Activated naive CD8-positive, alpha-beta T cell treated with anti-CD3 and anti-CD28 coated beads, Interleukin-2, amount 50 U/mL, for 24 hours (primary cell): ENCODE measurements at places on chromosomes 3 and 15.

GRCh38 chr3:197331131-197331530 is 32.7 kb upstream of the DLG1 start:
- peaks cover 8% of the 10 kb centered on the region for H3K27me3 ChIP-seq
- no peak overlapping the region for H3K4me3 ChIP-seq
- no peak for DNase-seq
- no peaks in the 10 kb centered on the region for H3K4me1 ChIP-seq
- no peaks in the 10 kb centered on the region for H3K36me3 ChIP-seq
- H3K27ac ChIP-seq = no peak overlapping the region

GRCh38 chr3:35141406-35141805 is 497.9 kb upstream of the ARPP21 start:
- no peak for DNase-seq
- no peaks in the 10 kb centered on the region for H3K36me3 ChIP-seq
- H3K27me3 ChIP-seq = no peaks in the 10 kb centered on the region
- no peaks in the 10 kb centered on the region for H3K4me1 ChIP-seq

- H3K36me3 ChIP-seq = no peaks in the 10 kb centered on the region
- H3K27me3 ChIP-seq = peaks cover 17% of the 10 kb centered on the region
- H3K4me3 ChIP-seq = no peak overlapping the region
Measured at GRCh38 chr15:57820119-57820518, 113.6 kb downstream of the POLR2M start.

DNA sequence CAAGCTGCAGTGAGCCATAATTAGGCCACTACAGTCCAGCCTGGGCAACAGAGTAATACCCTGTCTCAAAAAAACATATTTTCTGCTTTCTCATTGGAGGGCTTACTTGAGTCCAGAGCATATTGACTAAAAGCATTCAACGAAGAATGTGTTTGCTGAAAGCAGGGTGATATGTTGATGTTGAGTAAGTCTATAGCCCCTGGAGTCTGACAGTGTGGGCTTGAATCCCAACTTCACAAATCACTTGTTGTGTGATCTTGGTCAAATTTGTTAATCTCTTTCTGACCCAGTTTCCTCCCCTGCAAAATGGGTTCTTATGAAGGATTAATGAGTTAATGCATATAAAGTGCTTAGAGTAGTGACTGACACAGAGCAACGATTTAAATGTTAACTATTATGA is 403.9 kb downstream of the MECOM start:
- H3K27ac ChIP-seq = no peak overlapping the region
- no peaks in the 10 kb centered on the region for H3K27me3 ChIP-seq
- no peak for DNase-seq
- no peaks in the 10 kb centered on the region for H3K4me1 ChIP-seq

GRCh38 chr3:54353946-54354345 is 231.6 kb downstream of the CACNA2D3 start:
- no peaks in the 10 kb centered on the region for H3K4me1 ChIP-seq
- peaks cover 4% of the 10 kb centered on the region for H3K27me3 ChIP-seq
- H3K4me3 ChIP-seq = no peak overlapping the region
- no peaks in the 10 kb centered on the region for H3K36me3 ChIP-seq
- no peak overlapping the region for H3K27ac ChIP-seq
- DNase-seq = no peak

GRCh38 chr3:16904423-16905417 is 20.0 kb downstream of the PLCL2 start:
- peaks cover 92% of the 10 kb centered on the region for H3K4me1 ChIP-seq
- peak overlapping the region; percentile 60 for H3K4me3 ChIP-seq
- H3K27me3 ChIP-seq = no peaks in the 10 kb centered on the region
- H3K36me3 ChIP-seq = peaks cover 5% of the 10 kb centered on the region

- no peak overlapping the region for H3K27ac ChIP-seq
- no peaks in the 10 kb centered on the region for H3K27me3 ChIP-seq
- DNase-seq = no peak
- H3K4me1 ChIP-seq = no peaks in the 10 kb centered on the region
- H3K36me3 ChIP-seq = no peaks in the 10 kb centered on the region
- no peak overlapping the region for H3K4me3 ChIP-seq
Measured at GRCh38 chr3:87287011-87287410, 10.6 kb upstream of the POU1F1 start.

GRCh38 chr3:151316267-151316991 is at the start of gene GPR87:
TSS of gene GPR87 (minus strand) at chr3:151316820. CDS start at chr3:151300100, 16,720 bp downstream.
- peaks cover 29% of the 10 kb centered on the region for H3K4me1 ChIP-seq
- peaks cover 4% of the 10 kb centered on the region for H3K27me3 ChIP-seq
- no peaks in the 10 kb centered on the region for H3K36me3 ChIP-seq
- DNase-seq = no peak

DNA sequence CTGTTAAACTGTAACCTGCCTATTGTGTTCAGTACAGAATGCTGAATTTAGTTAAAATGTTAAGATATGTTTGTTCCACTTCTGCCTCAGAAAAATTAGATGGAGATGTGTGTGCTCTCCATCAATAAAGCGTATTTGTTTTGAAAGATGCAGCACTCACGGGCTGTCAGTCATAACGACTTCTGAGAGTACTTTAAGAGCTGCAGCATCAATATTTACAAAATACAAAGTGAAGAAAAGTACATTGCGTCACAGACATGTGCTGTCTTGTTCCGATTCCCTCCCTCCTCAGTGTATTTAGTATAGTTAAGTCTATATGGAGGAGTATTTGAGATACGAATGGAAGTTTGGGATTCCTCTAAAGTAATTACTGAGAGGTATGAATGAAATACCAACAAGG is 166.6 kb downstream of the BBX start:
- H3K36me3 ChIP-seq = peaks cover 2% of the 10 kb centered on the region
- DNase-seq = no peak
- peaks cover 18% of the 10 kb centered on the region for H3K4me1 ChIP-seq

GRCh38 chr3:32143849-32144757 is 37.7 kb downstream of the GPD1L start:
- no peak overlapping the region for H3K4me3 ChIP-seq
- peaks cover 4% of the 10 kb centered on the region for H3K4me1 ChIP-seq
- H3K27ac ChIP-seq = no peak overlapping the region
- peaks cover 12% of the 10 kb centered on the region for H3K36me3 ChIP-seq

DNA sequence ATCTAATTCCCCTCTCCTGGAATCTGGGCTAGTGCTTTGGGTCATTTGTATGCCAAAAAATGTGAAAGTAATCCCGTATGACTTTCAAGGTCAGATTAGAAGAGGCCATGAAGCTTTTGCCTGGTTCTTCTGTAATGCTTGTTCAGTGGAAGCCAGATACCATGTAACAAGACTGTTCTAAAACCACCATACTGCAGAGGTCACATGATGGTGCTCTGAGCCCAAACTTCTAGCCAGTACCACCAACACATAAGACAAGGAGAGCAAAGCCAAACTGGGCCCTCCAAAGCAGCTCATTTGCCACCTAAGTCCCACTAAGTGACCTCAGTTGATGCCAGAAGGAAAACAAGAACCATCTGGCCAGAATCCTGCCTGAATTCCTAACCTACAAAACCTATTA is 64.3 kb upstream of the MELTF start:
- H3K27me3 ChIP-seq = no peaks in the 10 kb centered on the region
- DNase-seq = no peak
- no peak overlapping the region for H3K27ac ChIP-seq
- H3K4me3 ChIP-seq = no peak overlapping the region

DNA sequence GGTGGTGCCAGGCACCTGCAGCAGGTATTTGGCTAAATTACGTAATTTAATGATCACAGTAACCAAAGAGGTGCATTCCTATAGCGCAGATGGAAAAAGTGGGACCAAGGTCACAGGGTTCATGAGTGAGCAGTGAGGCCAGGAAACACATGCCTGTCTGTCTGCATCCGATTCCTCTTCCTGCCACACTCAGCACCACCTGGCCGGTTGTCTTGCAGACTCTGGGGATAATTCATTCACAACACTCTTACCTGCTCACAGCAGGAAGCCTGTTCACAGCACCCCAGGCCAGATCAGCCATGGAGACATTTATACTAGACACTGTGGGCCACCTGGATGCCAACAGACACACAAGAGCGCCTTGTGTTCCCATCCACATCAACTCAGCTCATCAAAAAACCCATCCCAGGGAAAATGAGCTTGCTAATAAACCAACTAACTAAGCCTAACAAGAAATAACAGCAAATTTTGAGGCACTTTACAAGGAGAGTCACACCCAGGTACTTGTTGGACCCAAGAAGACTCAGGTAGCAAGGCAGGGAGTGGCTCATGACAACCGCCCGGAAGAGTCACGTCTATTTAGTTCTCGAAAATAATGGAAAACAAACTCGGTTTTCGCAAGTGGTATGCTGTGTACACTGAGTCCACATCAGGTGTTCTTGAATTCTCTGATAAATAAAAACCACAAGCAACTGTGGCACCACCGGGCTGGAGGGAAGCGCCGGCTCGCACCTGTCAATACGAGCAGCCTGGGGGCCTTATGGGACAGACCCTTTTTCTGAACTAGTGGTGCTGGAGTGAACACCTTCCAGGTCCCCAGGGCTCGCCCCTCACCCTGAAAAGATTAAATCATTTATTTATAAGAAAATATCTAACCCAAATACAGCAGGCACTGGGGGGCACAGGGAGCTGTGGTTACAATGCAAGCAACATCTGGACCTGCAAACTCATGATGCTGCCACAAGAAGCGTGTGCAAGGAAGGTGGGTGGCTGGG is 40.5 kb downstream of the FAM174B start:
- H3K4me1 ChIP-seq = no peaks in the 10 kb centered on the region
- no peaks in the 10 kb centered on the region for H3K27me3 ChIP-seq
- no peak for DNase-seq
- H3K27ac ChIP-seq = no peak overlapping the region
- no peak overlapping the region for H3K4me3 ChIP-seq
- H3K36me3 ChIP-seq = no peaks in the 10 kb centered on the region

DNA sequence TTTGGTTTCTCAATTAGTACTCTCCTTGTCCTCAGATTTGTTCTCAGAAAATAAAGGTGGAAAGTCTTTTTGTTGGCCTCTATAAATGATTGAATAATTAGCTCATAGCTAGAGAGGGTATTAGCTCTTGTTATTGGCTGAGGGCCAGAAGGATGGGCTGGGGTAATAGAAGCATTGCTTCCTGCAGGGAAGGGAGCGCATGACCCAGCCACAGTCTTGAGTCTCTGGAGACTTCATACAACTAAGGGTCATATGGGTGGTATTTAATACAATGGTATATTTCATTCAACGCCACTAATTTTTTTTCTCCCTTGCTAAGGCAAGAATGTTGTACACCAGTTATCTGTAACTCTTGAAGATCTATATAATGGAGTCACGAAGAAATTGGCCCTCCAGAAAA is 8.4 kb downstream of the DNAJA4 start:
- H3K36me3 ChIP-seq = peaks cover 25% of the 10 kb centered on the region
- no peak overlapping the region for H3K27ac ChIP-seq
- H3K4me1 ChIP-seq = peaks cover 3% of the 10 kb centered on the region
- DNase-seq = no peak

DNA sequence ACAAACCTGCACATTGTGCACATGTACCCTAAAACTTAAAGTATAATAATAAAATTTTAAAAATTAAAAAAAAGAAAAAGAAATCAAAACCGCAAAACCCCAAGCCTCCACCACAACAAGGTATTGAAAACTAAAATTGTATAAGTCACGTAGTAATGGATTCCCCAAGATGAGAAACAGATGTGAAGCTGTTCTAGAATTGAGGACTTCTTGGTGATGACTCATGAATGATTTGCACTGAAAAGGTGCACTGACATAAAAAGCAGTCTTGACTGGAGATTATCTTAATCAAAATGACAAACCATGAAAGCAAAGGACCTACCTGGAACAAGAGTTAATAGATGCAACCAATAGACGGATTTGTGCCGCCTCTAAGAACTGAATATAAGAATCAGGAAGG is 225.8 kb downstream of the MYRIP start:
- no peak for DNase-seq
- H3K4me1 ChIP-seq = no peaks in the 10 kb centered on the region
- no peak overlapping the region for H3K4me3 ChIP-seq
- H3K27me3 ChIP-seq = peaks cover 3% of the 10 kb centered on the region
- H3K27ac ChIP-seq = no peak overlapping the region
- no peaks in the 10 kb centered on the region for H3K36me3 ChIP-seq

DNA sequence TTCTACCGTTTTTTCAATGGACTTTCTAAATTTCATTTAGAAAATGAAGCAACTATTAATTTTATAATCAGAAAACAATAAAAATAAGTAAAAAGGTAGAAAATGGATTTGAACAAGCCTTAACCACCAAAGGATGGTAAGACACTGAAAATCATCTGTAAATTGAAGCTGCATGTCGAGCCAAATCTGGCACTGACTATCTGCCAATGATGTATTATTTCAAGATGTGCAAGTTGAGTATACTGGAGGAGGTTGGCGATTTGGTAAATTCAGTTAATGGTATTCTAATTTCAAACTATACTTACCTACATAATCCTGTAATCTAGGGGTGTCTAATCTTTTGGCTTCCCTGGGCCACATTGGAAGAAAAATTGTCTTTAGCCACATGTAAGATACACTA is 93.5 kb downstream of the FMN1 start:
- DNase-seq = no peak
- H3K27ac ChIP-seq = no peak overlapping the region
- no peak overlapping the region for H3K4me3 ChIP-seq

GRCh38 chr15:89360294-89360971 is 25.8 kb upstream of the POLG start:
- peaks cover 82% of the 10 kb centered on the region for H3K27me3 ChIP-seq
- no peaks in the 10 kb centered on the region for H3K36me3 ChIP-seq
- no peak for DNase-seq
- H3K4me3 ChIP-seq = no peak overlapping the region
- H3K27ac ChIP-seq = no peak overlapping the region

GRCh38 chr3:34388830-34389229 is 590.4 kb downstream of the PDCD6IP start:
- no peaks in the 10 kb centered on the region for H3K27me3 ChIP-seq
- H3K27ac ChIP-seq = no peak overlapping the region
- no peaks in the 10 kb centered on the region for H3K36me3 ChIP-seq

GRCh38 chr3:149619136-149619535 is 38.7 kb downstream of the WWTR1 start:
- H3K4me1 ChIP-seq = peaks cover 12% of the 10 kb centered on the region
- no peak for DNase-seq
- H3K27me3 ChIP-seq = peaks cover 8% of the 10 kb centered on the region
- no peaks in the 10 kb centered on the region for H3K36me3 ChIP-seq
- H3K4me3 ChIP-seq = no peak overlapping the region
